ENCODE measurements at places on chromosomes 16 and 17.

DNA sequence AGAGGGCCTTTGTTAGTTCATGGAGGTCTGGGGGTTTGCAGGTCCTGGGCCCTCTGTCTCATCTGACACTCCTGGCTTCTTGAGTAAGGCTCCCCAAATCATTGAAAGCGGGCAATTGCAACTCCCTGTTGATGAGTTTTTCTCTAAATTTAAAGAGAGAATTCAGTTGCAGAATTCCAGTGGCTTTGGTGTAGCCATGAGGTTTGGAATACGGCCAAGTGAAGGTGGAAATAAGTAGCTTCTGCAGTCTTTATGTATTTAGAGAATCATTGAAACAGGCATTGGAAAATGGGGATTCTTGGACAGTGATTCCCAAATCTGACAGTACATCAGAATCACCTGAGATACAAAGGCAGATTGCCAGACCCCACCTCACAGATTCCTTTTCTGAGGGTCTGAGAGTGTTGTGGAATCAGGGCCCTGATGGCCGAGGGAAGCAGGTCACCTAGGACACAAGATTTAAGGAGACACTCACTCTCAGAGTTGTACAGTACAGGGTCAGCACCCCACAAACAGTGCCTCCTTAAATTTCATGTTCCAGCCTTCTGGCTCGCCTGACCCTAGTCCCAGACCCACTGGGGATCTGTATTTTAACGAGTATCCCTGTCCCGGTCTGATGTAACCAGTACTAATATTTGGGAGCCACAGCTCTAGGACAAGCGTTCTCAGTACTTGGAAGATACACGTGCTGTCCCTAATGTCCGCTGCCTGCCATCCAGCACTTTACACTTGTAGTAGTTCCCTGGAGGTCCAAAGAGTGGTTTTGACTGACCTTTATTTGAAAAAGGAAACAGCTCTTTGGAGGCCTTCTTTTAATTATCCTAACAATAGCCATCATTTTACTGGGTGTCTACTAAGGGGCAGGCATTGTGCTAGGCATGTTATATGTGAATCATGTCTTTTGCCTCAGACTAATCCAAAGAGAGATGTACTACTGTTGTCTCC, 37.8 kb downstream of the YPEL2 start:
- no peak for DNase-seq

GRCh38 chr17:31697838-31698237, 161.2 kb downstream of the COPRS start:
- DNase-seq = no peak

DNA sequence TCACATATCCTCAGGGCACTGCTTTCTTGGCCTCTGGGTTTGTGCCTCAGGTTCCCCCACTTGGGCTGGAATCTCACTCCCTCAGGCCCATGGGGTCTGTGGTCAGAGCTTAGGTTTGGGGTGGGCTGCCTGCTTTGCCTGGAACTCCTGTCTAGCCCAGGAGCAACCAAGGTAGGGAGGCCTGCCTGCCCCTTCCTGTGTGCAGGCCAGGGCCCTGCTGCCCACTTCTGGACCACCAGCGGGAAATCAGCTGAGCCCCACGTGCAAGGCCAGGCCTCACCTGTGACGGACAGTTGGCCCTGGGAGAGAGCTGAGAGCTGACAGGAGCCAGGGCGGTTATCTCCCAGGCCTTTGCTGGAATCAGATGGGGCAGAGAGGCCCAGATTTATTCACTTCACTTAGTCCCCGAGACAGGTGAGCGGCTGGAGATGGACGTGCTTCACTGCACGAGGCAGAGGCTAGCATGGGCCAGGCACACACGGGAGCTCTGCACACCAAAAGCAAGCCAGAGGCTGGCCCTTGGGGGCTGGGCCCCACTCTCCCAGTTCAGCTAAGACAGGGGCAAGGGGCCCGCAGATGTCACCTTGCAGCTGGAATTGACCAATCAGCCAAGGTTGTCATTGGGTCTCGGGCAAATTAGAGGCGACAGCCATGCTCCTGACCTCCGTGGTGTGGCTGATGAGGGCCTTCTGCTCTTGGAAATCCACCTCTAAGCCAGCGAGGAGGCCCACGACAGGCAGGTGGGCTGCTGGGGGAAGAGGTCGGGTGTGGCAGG, 49.9 kb upstream of the DOC2B start:
- DNase-seq = no peak

DNA sequence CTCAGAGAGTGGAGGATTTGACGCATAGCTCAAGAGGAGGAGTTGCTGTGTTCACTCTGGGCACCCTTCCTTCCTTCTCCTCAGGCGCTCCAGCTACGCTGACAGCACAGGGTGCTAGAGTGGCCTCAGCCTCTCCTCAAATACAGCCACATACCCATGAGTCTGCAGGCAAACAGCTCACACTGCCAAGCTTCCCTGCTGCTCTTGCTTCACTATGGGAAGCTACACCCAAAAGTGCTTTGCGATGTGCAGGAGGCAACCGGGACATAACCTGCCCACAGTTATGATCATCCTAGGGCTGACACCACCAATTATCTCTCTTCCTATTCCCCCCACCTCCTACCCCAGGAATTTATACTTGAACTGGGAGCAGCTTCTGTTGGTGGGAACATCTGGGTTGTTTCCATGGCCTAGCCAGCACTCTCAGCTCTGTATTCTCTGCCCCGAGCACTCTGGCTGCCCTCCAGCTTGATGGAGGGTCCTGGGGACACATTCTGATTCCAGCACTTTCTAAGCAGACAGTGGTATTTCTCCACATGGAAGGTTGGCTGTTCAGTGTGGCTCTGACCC, 40.3 kb upstream of the SREBF1 start:
- no peak for DNase-seq

DNA sequence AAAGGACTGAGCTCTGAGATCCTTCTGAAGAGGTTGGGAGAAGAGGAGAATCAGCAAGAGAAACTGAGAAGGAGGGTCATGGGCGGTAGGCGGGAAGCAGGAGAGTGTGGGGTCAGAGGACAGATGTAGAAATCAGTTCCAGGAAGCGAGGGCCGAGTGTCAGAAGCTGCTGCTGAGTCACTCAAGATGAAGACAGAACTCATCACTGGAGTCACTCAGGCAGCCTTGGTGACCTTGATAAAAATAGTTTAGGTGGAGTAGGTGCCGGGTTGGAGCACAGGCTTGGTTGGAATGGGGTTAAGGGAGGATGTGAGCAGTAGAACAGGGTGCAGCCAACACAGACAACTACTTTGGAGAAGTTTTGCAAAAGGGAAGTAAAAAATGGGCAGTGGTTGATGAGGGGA, 6.1 kb upstream of the ITGAM start:
- DNase-seq = no peak

DNA sequence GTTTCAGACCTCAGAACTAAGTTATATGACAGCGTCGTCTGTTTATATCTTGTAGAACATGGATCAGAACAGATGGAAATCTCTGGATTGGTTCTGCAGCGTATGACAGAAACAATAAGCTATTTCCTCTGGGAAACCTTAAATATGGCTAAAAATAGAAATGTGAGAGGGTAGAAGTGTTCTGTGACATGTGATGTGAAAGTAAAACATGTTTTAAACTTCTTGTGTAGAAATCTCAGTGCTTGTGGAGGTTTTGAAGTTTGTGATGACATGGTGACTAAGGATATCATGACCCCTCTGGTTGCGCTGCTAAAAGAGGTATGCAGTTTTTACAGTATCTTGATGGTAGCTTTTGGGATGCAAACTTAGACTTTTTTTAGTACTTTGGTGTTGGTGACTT, 2.8 kb downstream of the HEATR3 start:
- no peak for DNase-seq

DNA sequence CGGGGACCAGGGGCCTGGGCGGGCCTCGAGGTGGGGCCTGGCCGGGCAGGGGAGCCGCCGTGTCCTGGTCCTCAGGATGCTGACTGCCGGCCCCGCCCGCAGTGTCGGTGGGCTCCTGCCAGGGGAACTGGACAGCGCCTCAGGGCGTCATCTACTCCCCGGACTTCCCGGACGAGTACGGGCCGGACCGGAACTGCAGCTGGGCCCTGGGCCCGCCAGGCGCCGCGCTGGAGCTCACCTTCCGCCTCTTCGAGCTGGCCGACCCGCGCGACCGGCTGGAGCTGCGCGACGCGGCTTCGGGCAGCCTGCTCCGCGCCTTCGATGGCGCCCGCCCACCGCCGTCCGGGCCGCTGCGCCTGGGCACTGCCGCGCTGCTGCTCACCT, 2.3 kb upstream of the PAQR4 start:
- DNase-seq = no peak

DNA sequence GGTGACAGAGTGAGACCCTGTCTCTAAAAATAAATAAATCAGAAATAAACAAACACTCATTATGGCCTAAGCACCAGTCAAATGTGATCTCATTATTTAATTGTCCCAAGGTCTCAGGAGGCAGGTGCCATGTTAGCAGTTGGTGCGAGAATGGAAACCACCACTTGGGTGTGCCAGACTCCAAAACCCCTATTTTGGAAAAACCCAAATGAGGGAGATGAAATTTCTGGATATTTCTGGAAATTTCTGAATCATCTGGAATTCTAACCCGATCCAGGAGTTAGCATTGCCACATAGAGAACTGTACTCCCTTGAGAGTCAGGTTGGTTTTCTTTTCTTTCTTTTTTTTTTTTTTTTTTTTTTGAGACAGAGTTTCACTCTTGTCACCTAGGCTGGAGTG, 264.0 kb downstream of the XYLT1 start:
- no peak for DNase-seq
